ENCODE measurements at places on chromosomes 4 and X.

- no peak for DNase-seq
Observed at GRCh38 chrX:69192603-69193002, 27.4 kb upstream of the PJA1 start.

DNA sequence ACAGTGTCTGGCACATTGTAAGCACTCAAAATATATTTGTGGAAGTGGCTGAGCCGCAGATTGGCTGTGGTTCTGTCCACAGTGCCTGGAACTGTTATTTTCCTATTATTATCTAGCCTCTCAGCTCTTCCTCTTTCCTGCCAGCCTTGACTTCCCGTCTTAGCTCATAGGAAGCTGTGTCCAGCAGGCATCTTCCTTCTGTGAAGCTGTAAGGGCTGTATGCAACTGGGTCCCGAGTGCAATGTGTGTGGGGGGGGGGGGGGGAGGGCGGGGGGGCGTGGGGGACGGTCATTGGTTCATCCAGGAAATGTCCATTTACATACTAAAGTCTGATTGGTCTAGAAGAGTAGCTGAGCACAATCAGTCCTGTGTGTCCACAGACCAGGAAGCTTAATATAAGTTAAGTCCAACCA lies 210.7 kb downstream of the PDGFRA start:
- DNase-seq: no peak

DNA sequence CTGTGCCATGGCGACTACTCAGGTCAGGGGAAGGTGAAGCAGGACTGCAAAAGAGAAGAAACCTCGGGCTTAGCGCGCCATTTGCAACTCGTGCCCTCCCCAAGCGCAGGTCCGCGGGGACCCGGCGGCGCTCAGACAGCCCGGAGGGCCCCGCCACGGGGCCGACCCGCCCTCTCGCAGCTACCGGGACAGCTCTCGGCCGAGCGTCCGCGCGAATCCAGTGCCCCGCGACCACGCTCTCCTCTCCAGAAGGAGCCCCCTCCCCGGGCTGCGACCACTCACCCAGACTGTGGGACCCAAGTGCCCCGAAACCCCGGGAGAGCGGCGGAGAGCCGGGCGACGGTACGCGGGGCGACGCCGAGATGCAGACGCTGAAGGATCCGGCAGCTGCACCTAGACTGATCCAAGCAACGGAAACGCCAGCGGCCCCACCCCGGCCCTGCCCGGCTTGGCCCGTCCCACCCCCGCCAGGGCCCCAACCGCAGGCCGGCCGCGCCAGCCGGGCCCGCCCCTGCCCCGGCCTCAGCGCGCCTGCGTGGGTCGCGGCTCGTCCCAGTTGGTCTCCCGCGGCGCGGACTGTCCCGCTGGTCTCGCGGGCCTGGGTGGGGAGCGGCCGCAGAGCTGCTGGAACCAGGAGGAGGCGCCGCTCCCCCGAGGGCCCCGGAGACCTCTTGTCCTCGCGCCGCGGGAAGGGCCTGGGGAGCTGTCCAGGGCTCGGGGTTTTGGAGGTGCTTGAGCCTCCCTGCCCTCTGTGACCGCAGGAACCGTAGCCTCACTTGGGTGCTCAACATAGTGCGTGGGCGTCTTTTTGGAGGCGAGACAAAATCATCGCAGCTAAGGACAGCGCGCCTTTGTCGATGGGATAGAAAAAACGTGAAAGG lies at the start of gene ANXA5:
ANXA5 (minus strand) TSS at position 400 of the 881 bp plus-strand sequence; CDS start at position 9, 391 bp downstream.
- DNase-seq: peak; percentile 80

DNA sequence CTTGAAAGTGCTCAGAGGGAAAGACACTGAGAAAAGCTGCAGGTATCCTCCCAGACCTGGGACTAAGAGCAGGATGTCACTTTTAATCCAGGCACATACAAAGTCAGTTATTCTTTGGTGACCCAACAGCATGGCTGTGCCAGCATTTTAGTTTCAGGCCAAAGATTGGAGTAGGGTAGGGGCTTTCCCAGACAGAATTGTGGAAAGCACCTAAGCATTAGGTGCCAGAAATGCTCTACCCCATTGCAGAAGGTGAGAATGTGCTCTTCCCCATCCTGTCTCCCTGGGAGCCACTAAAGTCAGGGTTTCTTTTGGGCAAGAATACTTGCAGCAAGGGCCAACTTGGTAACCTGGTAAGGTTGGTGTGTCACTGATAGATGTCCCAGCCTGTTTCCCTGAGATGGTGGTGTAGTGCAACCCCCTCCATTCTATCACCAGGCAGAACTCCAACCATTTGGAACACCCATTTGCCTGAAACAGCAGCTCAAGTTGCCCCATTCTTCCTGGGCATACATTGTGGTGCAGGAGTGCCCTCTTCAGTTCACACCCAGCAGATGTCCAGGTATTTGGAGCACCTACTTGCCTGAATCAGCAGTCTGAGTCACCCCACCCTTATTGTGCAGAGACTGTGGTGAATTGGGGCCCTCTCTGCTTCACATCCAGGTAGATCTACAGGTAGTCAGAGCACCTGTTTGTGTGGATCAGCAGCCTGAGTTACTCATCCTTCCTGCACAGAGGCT lies 183.5 kb downstream of the ZC4H2 start:
- peak; percentile 32 for DNase-seq

- no peak for DNase-seq
Observed at GRCh38 chr4:95108883-95109421, 351.2 kb downstream of the BMPR1B start.

DNA sequence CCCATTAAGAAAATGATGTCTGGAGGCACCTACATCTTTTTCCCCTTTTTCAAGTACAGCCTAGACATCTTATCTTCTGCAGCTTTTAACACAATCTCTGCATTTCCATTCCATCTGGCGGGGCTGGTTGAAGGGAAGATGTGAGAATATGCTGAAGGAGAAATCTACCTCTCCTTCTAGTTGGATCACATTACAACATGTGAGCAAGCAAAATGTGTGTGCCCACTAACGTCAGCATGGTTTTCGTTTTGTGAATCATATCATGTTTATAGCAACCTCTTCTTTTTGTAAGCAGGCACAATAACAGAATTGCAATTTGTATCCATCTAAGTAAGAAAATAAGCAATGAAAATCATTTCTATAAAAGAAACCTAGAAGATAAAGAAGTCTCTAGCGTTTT lies 28.9 kb upstream of the MID1 start:
- no peak for DNase-seq

DNA sequence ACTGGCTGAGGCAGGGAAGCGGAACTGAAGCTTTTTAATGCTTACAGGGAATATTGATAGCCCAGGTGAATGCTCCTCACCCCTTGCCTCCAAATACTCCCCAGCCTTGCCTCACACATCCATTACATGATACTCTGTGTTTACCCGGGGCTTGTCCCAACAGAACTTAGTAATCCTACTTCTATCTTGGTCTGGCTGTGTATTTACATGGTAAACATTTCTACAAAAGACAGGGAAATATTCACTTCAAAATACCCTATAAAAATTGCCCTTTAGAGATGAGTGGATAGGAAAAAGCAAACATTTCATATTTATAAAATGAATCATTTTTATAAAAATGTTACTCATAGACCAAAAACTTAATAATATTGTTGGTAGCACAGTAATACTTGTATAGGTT lies 120.1 kb downstream of the NHS start:
- no peak for DNase-seq

DNA sequence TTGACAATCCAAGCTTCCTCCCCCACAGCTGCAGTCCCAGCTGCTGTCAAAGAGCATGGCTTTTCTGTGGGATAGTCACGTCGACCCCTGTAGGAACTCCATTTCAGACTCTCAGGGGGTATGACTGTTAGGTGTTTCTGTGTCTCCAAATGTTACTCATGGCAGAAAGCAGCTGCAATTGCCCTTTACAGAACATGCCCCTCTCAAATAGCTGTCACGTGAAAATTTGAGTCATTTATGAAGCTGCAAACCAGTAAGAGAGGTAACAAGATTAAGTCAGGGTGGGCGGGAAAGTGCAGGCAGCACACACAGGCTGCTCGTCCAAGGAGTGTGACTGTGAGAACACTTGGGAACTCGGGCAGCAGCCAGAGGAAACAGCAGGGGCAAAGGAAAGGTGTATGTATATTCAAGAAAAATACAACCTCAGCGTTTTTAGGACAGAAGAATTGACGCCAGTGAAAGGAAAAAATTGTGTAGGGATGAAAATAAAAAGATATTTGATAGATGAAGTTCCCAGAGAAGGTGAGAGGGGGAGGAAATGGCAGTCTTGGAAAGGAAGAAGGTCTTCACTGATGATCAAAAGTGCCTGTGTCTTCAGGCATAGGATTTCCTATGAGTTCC lies 66.5 kb upstream of the TMEM184C start:
- DNase-seq: no peak

DNA sequence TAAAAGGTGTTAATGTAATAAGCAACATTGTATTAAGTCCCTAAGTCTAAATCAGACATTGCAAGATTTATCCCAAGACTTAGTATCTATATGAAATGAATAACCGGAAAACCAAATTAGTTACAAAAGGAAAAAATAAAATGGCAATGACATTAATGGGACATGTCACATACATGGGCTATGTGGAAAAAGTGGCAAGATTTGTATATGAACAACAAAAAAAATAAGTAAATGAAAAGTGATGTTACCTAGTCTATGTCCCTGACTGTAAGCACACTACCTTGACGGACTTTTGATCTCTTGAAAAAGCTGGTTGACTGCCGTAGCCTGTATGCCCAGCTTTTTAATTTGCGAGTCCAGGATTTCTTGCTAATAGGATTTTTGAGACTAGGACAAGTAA lies 55.5 kb upstream of the FAM120C start:
- DNase-seq: no peak

DNA sequence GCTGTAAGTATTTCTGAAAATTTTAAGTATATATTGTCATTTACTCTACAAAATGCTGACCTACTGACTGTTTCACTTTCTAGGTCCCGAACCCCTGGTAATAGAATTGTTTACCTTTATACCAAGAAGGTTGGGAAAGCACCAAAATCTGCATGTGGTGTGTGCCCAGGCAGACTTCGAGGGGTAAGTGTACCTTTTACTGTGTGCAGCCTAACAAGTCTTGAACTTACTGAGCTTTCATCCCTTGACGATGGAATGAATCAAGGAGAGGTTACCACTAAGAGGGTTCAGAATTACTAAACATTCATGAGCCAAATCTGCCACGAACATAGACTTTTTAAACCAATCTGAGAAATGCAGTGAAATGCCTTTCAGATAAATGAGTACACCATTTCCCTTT lies 1.6 kb downstream of the RPL34 start:
- DNase-seq: no peak

DNA sequence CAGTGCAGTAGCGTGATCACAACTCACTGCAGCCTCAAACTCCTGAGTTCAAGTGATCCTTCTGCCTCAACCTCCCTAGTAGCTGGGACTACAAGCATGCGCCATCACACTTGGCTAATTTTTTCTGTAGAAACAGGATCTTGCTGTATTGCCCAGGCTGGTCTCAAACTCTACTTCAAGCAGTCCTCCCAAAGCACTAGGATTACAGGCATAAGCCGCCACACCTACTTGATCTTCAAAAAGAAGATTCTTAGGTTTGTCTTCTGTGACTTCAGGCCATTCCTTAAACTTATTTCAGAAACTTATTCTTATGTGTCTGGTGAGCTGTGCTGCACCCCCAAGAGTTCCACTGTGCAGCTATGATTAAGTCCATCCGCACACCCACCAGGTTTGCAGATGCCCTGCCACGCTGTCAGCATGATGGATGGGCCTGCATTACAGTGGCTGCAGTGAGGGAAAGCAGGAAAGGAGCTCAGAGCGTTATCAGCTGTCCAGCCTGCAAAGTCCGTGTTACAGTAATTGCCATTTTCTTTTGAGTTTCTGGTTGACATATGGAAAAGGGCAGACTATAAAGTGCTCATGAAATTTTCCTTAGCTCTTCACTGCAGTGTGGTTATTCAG lies 146.6 kb downstream of the AASDH start:
- peak; percentile 62 for DNase-seq

- no peak for DNase-seq
Observed at GRCh38 chr4:90189946-90190345, 62.8 kb downstream of the CCSER1 start.

DNA sequence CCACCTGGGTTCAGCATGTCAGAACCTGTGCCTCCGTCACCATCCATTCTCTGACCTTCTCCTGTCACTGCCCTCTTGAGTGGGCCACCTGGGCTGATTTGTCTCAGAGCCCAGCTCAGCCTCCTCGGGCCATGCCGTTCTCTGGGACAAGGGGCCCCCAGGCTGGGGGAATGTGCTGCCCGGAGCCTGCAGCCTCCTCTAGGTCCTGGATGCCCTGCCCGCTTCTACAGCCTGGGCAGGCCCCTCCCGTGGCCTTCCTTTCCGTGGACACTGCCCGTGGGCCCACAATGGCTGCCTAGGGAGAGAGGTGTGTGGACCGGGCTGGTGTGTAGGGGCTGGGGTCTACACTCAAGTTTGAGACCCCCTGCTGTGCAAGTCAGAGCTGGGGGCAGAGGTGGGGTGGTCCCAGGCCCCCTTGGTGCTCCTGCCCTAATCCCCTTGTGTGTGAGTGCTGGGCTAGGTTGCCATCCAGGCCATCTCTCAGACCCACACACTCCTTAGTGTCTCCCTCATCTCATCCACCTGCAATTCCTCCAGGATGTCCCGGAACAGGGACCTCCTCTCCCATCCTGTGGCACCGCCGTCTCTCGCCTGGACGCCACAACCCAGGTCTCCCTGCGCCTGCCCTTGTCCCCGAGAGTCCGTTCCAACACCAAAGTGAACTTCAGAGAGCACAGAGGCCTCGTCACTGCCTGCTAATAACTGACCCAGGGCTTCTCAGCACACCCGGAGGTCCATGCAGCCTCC lies 12.4 kb downstream of the PSAPL1 start:
- no peak for DNase-seq

DNA sequence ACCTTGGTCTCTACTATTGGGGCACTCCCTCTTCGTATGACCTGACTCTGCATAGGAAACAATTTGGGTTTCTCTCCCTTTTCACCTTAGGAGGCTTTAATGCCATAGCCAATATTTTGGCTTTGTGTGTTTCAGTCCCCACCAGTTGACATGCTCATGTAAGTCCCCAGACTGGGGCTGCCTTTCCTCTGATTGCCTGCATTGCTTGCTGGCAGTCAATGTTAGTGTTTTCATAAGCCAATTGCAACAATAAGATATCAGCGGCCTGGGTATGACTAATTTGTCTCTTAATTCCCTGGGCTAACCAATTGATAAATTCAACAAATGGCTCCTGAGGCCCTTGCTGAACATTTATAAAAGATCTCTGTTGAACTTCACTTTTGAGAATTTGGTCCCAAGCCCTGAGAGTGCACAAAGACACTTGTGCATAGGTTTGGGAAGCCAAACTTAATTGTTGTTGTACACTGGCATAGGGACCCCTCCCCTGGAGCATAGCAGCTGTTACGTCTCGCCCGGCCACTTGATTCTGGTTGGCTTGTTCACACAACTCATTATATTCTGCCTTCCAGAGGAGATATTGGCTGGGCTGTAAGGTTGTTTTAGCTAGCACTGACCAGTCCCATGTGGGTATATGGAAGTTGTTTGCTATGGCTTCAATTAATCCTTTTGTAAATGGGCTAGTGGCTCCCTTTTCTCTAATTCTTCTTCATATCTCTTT lies 206.2 kb downstream of the PABPC4L start:
- DNase-seq: no peak
